ENCODE measurements at places on chromosomes 5 and 9. TPM values are rescaled to one million over a fixed set of nuclear protein-coding genes. Genes with fewer than 3 reads are reported as not detected.

GRCh38 chr5:129246088-129246487 is 151.5 kb downstream of the ISOC1 start:
- no peaks in the 10 kb centered on the region for H3K4me1 ChIP-seq
- no peak overlapping the region for H3K4me3 ChIP-seq
- no peaks in the 10 kb centered on the region for H3K36me3 ChIP-seq
- no peaks in the 10 kb centered on the region for H3K27me3 ChIP-seq
- no peak for DNase-seq
- peak overlapping the region; percentile 17 for H3K27ac ChIP-seq

Gene IL17B
- 2.9 TPM for total RNA-seq

GRCh38 chr9:13026956-13027355 is 252.1 kb downstream of the LURAP1L start:
- DNase-seq = no peak
- no peaks in the 10 kb centered on the region for H3K4me1 ChIP-seq
- no peaks in the 10 kb centered on the region for H3K36me3 ChIP-seq
- no peak overlapping the region for H3K4me3 ChIP-seq

DNA sequence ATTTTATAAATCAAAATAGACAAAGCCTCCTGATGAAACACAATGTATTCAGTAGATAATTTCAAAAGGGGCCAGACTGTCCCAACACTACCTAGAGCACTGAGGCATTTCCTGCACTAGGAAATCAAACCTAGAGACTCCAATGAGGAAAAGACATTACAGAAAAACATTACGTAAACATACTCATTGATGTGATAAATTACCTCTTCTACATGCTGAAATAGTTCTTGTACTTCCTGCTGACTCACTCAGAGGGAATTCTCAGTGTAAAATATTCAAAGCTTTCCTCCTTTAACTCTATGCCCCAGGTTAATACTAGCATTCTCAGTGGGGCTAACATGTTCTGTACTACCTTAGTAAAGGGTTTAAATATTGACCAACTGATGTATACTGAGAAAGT is 178.0 kb downstream of the ESM1 start:
- no peak overlapping the region for H3K27ac ChIP-seq
- DNase-seq = no peak
- no peaks in the 10 kb centered on the region for H3K36me3 ChIP-seq
- H3K4me3 ChIP-seq = no peak overlapping the region

Gene SLC46A2
- 0.43 TPM for total RNA-seq

- H3K36me3 ChIP-seq = no peaks in the 10 kb centered on the region
- H3K27me3 ChIP-seq = no peaks in the 10 kb centered on the region
- no peak for DNase-seq
- no peak overlapping the region for H3K27ac ChIP-seq
- no peaks in the 10 kb centered on the region for H3K4me1 ChIP-seq
Observed at GRCh38 chr5:1759378-1759970, 40.2 kb downstream of the MRPL36 start.

DNA sequence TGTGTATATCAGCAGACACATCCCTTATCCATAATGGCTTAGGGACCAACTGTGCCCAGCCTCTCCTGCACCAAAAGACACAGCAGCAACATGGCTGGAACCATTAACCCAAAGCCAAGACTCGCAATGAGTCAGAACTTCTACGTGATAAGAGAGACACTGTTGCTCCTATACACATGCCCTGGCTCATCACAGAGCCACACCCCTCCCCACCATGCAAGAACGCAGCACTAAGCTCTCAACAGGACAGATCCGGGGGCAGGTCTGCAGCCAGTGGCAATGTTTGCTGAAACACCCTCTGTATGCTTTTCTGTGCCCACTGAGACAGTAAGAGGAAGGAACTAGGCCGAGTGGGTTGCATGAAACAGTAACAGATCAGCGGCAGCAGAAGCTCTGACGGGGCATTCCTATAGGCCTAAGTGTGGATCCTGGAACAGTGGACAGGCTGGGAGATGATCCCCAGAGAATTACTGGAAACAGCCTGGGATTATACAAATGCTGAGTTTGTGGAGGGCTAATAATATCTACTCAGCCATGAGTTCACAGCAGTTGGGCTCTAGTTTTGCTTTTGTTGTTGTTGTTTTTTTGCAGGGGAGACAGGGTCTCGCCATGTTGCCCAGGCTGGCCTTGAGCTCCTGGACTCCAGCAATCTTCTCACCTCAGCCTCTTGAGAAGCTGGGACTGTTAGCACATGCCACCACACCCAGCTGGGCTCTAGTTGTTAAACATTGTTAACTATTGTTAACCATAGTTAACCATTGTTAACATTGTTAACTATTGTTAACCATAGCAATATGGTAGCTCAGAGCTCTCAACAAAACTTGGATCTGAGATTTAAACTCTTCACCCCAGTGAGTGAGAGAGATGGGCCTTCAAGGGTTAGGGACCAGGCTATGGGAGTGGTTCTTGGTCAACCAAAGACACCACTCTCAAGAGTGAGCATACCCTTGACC is 41.0 kb downstream of the B4GALT1 start:
- peaks cover 48% of the 10 kb centered on the region for H3K4me1 ChIP-seq
- H3K27ac ChIP-seq = peak overlapping the region; percentile 38
- DNase-seq = no peak
- H3K4me3 ChIP-seq = no peak overlapping the region
- H3K36me3 ChIP-seq = peaks cover 50% of the 10 kb centered on the region

- DNase-seq = no peak
- H3K27me3 ChIP-seq = no peaks in the 10 kb centered on the region
- no peak overlapping the region for H3K4me3 ChIP-seq
- no peaks in the 10 kb centered on the region for H3K4me1 ChIP-seq
- H3K36me3 ChIP-seq = no peaks in the 10 kb centered on the region
- no peak overlapping the region for H3K27ac ChIP-seq
Observed at GRCh38 chr5:23235246-23235645, 272.2 kb upstream of the PRDM9 start.

Gene SLC22A4
- total RNA-seq = 1.5 TPM

DNA sequence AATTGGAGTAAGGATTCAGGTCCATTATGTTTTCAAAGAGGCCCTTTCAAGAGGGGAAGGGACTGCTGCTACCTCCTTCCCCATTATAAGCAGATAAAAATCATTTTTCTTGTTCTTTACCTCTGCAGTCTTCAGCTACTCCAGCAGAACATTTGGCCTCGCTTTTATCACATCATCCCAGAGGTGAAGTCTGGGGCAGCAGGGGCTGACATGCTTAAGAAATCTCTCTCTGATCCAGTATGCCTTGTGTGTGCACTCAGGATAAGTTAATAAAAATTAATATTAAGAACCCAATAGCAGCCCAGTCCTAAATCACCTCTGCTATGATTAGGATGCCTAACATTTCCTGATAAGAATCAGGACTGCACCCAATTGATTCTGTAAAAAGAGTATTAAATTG is 306.9 kb upstream of the NREP start:
- no peak overlapping the region for H3K27ac ChIP-seq
- H3K36me3 ChIP-seq = no peaks in the 10 kb centered on the region
- H3K4me3 ChIP-seq = no peak overlapping the region
- H3K27me3 ChIP-seq = no peaks in the 10 kb centered on the region
- no peaks in the 10 kb centered on the region for H3K4me1 ChIP-seq
- DNase-seq = no peak

Gene TNFSF8
- 1.7 TPM for total RNA-seq
